T-cell (primary cell): ENCODE measurements at places on chromosomes 12 and 14. TPM values are rescaled to one million over a fixed set of nuclear protein-coding genes. Genes with fewer than 3 reads are reported as not detected.
A peak's percentile ranks its signal among the peaks of the same experiment; 100 is the strongest.

GRCh38 chr12:46560089-46560488 lies 187.5 kb upstream of the SLC38A2 start:
- no peak for DNase-seq

GRCh38 chr12:120260607-120261006 lies 4.9 kb downstream of the PXN start:
- no peak for DNase-seq

DNA sequence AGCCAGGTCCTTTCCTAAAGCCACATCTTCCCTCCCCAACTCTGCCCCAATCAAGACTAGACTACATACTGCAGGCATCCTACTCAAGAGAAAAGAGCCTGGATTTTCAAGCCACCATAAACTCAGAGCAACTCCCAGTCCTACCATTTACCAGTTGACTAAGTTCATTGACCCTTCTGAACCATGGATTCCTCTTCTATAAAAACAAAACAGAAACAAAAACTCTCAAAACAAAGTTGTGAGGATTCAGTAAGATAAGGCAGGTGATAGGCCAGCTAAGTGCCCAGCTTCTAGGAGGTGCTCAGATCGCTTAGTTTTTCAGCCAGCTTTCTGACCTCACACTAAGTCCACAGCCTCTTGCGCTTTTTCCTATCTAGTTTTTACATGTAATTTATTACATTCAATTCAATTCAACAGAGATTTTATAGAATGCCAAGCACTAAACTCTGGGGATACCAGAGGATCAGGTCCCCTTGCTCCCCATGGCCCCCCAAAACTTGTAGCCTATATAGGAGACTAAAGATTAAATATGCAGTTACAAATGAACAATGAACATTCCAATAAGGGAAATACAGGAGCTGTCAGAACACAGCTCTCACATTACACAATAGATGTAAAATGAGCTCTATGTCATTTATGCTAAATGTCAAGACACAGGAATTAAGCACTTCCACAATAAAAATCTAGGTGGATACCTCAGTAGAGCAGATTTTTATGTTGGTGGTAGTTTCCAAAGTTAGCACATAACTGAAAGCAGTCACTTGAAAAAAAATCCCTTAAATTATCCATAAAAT lies 104.5 kb upstream of the EGLN3 start:
- DNase-seq: no peak

DNA sequence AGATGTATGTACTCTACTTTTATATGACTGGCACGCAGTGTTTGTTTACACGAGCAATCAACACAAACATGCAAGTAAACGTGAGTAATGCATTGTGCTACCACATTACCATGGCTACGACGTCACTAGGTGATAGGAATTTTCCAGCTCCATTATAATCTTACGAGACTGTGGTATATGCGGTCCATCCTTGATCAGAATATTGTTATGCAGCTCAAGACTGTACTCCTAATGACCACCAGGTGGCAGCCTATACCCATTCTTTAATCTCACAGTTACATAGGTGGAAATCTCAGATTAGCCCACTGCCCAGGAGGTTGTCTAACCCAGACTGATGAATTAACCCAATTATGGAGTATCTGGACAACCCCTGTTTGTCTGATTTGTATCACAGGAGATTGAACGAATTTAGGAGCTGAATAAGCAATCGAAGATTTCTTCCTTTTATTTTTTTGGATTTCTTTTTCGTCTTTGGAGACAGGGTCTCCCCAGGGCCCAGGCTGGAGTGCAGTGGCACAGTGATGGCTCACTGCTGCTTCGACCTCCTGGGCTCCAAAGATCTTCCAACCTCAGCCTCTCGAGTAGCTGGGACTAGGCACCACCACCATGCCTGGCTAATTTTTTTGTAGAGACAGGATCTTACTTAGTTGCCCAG lies 8.7 kb upstream of the TESPA1 start:
- peak; percentile 48 for DNase-seq

- DNase-seq: no peak
Observed at GRCh38 chr14:75165586-75166391, 10.6 kb downstream of the TMED10 start.

GRCh38 chr14:91140672-91141071 lies 26.8 kb downstream of the DGLUCY start:
- no peak for DNase-seq

DNA sequence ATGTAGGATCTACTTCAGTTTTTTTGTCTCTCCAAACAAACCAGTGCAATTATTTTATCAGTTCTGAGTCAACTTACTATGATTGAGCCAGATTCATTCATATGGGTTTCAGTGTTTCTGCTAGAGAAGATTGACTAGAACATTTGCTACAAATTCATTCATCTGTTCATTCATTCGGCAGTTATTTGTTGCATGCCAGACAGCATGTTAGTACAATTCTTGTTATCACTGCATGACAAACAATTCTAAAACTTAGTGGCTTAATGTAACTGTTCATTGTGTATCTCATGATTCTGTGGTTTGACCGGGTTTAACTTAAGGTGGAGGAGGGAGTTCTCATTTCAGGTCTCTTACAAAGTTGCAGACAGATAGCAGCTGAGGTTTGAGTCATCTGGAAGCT lies 52.3 kb downstream of the POLR3B start:
- DNase-seq: no peak

DNA sequence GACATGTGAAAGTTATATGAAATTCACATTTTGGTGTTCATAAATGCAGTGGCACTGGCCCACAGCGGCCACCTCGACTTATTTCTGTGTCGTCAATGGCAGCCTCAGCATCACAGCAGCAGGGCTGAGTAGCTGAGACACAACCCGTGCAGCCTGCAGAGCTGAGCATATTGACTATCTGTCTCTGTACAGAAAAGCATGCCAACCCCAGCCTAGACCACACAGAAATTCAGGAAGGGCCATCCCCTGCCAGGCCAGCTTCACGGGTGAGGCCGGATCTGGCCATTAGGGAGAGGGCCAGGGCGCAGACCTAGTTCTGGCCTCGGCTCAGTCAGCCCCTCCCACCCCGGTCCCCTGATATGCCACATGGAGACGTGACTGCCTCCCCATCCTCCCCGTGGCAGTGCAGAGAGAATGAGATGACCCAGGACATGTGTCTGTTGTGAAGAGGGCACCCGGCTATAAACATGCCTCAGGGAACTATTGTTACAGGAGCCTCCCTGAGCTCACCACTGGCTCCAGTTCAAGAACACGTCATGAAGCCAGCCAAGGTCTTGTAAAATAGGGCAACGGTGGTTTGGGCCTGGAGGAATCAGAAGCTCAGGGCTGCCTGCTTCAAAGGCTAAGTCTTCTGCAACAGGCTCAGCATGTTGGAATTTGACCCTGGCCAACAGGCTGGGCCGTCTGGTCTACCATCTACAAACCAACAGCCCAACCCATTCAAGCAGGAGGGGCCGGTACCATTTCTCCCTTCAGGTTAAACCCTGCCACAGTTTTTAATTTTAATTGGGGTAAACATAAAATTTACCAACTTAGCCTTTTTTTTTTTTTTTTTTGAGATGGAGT lies 25.5 kb downstream of the SCARB1 start:
- DNase-seq: no peak

DNA sequence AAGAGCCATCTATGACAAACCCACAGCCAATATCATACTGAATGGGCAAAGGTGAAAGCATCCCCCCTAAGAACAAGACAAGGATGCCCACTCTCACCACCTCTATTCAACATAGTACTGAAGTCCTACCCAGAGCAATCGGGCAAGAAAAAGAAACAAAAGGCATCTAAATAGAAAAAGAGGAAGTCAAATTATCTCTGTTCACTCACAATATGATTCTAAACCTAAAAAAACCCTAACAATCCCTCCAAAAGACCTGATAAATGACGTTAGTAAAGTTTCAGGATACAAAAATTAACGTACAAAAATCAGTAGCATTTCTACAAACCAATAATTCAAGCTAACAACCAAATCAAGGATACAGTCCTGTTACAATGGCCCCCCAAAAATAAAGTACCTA lies 26.9 kb downstream of the MDM1 start:
- DNase-seq: no peak

GRCh38 chr12:7434670-7435069 lies 9.3 kb downstream of the CD163L1 start:
- no peak for DNase-seq

GRCh38 chr12:16474801-16475200 lies 127.4 kb downstream of the MGST1 start:
- no peak for DNase-seq

DNA sequence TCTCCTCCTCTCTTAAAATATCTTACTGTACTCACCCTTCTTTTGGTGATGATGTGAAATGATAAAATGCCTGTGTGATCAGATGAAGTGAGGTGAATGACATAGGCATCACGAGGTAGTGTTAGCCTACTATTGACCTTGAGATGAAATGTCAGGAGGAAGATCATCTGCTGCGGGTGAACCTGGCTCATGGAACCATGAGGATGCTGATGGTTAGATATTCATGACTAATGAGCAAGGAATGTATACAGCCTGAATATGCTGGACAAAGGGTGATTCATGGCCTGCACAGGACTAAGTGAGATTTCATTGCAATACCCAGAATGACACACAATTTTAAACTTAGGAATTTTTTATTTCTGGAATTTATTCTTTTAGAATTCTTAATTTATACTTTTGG lies 89.6 kb downstream of the DAAM1 start:
- no peak for DNase-seq

GRCh38 chr12:72315858-72316257 lies 43.7 kb downstream of the TRHDE start:
- no peak for DNase-seq

- DNase-seq: no peak
Observed at GRCh38 chr12:108676707-108677106, 43.0 kb upstream of the SELPLG start.

DNA sequence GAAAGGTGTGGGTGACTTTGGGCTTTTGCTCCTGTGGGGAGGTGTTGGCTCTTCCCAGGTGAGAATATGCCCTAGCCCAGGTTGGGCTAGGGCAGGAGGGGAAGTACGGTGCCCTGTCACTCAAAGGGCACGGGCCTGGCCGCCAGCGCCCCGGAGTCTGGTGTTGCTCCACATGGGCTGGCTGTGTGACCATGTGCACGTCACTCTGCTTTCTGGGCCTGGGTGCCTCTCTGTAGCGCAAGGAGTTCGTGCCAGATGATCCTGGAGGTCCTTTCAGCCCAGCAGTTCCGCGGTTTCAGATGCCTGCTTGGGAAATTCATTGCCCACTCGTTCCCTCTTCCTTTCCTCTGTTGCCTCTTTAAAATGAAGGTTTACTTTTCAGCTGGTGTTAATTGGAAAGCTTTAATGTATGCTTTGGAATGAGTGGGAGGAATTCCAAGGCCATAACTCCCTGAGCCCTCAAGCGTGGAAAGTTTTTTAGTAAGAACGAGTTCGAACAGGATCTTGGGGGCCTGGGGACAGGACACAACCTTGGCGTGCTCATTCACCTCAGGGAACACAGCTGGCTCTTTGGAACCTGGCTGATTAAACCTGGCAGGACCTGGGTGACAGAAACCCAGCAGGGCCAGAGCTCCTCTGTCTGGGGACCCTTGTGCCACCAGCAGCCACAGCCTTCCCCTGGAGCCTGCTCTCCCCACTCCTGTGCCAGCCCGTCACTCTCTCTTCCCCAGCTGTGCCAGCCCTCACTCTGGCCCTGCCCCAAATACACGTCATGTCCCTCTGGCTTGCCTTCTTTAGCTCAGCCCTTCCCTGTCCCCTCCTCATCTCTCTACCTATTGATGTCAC lies 42.8 kb downstream of the TSPAN9 start:
- DNase-seq: no peak

- no peak for DNase-seq
Observed at GRCh38 chr12:111276146-111276545, 92.7 kb downstream of the PHETA1 start.

DLGAP5 gene
- 0.73 TPM for total RNA-seq

SLC16A7 gene
- total RNA-seq: 54.6 TPM

LRRC74A gene
- total RNA-seq: not detected

MMP19 gene
- not detected for total RNA-seq

HELB gene
- 45.7 TPM for total RNA-seq

RIMBP2 gene
- 0.10 TPM for total RNA-seq

PLEKHH1 gene
- 0.37 TPM for total RNA-seq

NOPCHAP1 gene
- total RNA-seq: 11.4 TPM

ALX1 gene
- not detected for total RNA-seq

EPYC gene
- not detected for total RNA-seq

CDK4 gene
- 53.9 TPM for total RNA-seq

RPGRIP1 gene
- total RNA-seq: 0.16 TPM

RBP5 gene
- total RNA-seq: 0.59 TPM

SCN8A gene
- total RNA-seq: 0.53 TPM

TMEM233 gene
- total RNA-seq: not detected

SRRM4 gene
- not detected for total RNA-seq
